ENCODE measurements at places on chromosomes 6 and 20. TPM values are rescaled to one million over a fixed set of nuclear protein-coding genes. Genes with fewer than 3 reads are reported as not detected.

RNF144B gene
- 1.3 TPM for total RNA-seq

ALDH8A1 gene
- total RNA-seq = 0.85 TPM

IL17F gene
- 12.6 TPM for total RNA-seq

SUMO4 gene
- total RNA-seq = 8.5 TPM

YTHDF1 gene
- 36.1 TPM for total RNA-seq

PI3 gene
- total RNA-seq = not detected

BANF2 gene
- total RNA-seq = not detected

- no peak overlapping the region for H3K4me3 ChIP-seq
- H3K27ac ChIP-seq = no peak overlapping the region
- H3K4me1 ChIP-seq = peaks cover 9% of the 10 kb centered on the region
- no peaks in the 10 kb centered on the region for H3K36me3 ChIP-seq
- peak; percentile 72 for DNase-seq
- peaks cover 34% of the 10 kb centered on the region for H3K27me3 ChIP-seq
Measured at GRCh38 chr20:18276821-18277220, 11.5 kb upstream of the ZNF133 start.

- H3K36me3 ChIP-seq = no peaks in the 10 kb centered on the region
- no peak for DNase-seq
- H3K4me1 ChIP-seq = no peaks in the 10 kb centered on the region
- H3K4me3 ChIP-seq = no peak overlapping the region
- no peak overlapping the region for H3K27ac ChIP-seq
Measured at GRCh38 chr6:24026050-24026449, 100.0 kb upstream of the NRSN1 start.

DNA sequence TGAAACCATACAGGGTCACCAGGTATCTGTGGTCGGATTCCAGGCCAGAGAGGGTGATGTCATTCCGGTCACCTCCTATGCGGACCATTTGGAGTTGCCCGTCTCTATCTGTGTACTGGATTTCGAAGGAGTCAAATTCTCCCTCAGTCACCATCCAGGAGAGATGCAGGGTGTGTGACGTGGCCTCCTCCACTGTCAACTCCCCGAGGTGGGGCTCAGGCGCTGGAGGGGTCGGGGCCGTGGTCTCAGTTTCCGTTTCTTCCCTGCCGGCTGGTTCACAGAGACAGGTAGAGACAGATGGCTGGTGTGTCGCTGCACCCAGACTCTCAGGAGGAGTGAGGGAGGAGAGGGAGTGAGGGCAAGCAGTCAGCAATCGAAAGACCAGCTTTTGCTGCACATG, 30.7 kb downstream of the CYP21A2 start:
- no peak overlapping the region for H3K27ac ChIP-seq
- no peaks in the 10 kb centered on the region for H3K36me3 ChIP-seq
- no peak for DNase-seq
- H3K4me3 ChIP-seq = no peak overlapping the region
- peaks cover 2% of the 10 kb centered on the region for H3K4me1 ChIP-seq

- H3K4me1 ChIP-seq = peaks cover 8% of the 10 kb centered on the region
- peaks cover 38% of the 10 kb centered on the region for H3K27me3 ChIP-seq
- peak; percentile 84 for DNase-seq
Measured at GRCh38 chr20:31968291-31969126, 558 bp downstream of the XKR7 start.

DNA sequence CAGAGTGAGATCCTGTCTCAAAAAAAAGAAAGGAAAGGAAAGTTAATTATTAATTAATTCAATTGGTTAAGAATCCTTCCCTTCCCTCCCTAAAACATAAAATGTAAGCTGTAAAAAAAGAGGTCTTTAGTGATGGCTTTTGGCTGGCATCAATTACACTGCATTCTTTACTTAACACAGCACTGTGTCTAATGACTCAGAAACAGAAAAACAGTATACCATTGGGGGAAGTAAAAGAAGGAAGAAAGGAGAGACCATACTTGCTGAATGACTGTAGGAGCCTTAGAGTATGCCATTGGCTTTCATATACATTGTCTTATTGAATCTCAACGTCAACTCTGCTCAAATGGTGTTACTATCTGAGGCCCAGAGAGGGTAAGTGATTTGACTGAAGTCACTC, 18.3 kb upstream of the CITED2 start:
- no peak overlapping the region for H3K27ac ChIP-seq
- no peak overlapping the region for H3K4me3 ChIP-seq
- H3K36me3 ChIP-seq = no peaks in the 10 kb centered on the region
- H3K4me1 ChIP-seq = no peaks in the 10 kb centered on the region

- no peak overlapping the region for H3K27ac ChIP-seq
- DNase-seq = peak; percentile 21
- H3K4me3 ChIP-seq = no peak overlapping the region
- H3K36me3 ChIP-seq = no peaks in the 10 kb centered on the region
Measured at GRCh38 chr6:38495922-38496635, 143.7 kb downstream of the BTBD9 start.

- no peak for DNase-seq
- H3K4me1 ChIP-seq = peaks cover 23% of the 10 kb centered on the region
- no peak overlapping the region for H3K4me3 ChIP-seq
- no peaks in the 10 kb centered on the region for H3K27me3 ChIP-seq
Measured at GRCh38 chr6:118639054-118639964, 12.1 kb downstream of the CEP85L start.

- DNase-seq = no peak
- peaks cover 1% of the 10 kb centered on the region for H3K4me1 ChIP-seq
- H3K4me3 ChIP-seq = no peak overlapping the region
- H3K36me3 ChIP-seq = peaks cover 9% of the 10 kb centered on the region
Measured at GRCh38 chr6:143426026-143426425, 24.5 kb downstream of the ADAT2 start.

GRCh38 chr6:9250852-9251251, 815.5 kb upstream of the SLC35B3 start:
- no peak overlapping the region for H3K4me3 ChIP-seq
- no peaks in the 10 kb centered on the region for H3K4me1 ChIP-seq
- no peaks in the 10 kb centered on the region for H3K27me3 ChIP-seq
- H3K36me3 ChIP-seq = no peaks in the 10 kb centered on the region
- no peak for DNase-seq
- H3K27ac ChIP-seq = no peak overlapping the region

GRCh38 chr20:45450097-45450818, 19.3 kb upstream of the WFDC2 start:
- H3K36me3 ChIP-seq = no peaks in the 10 kb centered on the region
- H3K4me1 ChIP-seq = peaks cover 10% of the 10 kb centered on the region
- H3K27me3 ChIP-seq = peaks cover 4% of the 10 kb centered on the region

DNA sequence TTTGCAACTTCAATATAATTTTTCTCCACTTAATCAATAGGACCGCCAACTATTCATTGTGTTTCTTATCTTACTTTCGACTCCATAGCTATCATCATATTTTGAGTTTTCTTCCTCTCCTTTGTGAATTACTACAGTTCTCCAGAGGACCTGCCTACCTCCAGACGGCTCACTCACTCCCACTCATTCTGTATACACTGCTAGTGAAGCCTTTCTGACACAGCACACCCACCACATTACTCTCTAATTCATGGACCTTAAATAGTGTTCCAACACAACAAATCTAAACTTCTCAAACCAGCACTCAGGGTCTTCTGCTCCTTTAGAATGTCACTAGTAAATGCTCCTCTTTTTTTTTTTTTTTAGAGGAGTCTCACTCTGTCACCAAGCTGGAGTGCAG, 23.8 kb downstream of the FKBP5 start:
- H3K36me3 ChIP-seq = no peaks in the 10 kb centered on the region
- DNase-seq = no peak
- H3K27me3 ChIP-seq = no peaks in the 10 kb centered on the region
- H3K27ac ChIP-seq = no peak overlapping the region
- H3K4me1 ChIP-seq = peaks cover 29% of the 10 kb centered on the region

DNA sequence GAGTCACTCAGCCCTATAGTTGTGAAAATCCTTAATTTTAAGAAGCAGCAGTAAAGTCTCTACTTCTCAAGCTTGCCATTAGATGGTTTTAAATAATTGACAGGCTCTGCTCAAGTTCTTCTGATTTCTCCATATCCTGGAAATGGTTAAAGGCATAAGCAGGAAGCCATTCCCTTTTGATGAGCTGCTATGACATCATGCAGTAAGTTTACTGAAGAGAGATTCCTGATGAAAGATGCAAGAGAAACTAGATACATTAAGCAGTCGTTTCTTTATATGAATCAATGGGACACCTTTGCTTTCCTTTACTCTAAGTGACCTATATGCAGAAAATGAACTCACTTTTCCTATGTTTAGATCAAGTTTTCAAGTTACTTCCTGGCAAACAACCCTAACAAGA, 9.8 kb downstream of the POPDC3 start:
- H3K4me1 ChIP-seq = no peaks in the 10 kb centered on the region
- DNase-seq = no peak
- H3K36me3 ChIP-seq = no peaks in the 10 kb centered on the region
- peaks cover 43% of the 10 kb centered on the region for H3K27me3 ChIP-seq
- H3K27ac ChIP-seq = no peak overlapping the region
- no peak overlapping the region for H3K4me3 ChIP-seq

GRCh38 chr6:43310134-43310533, 1.5 kb upstream of the CRIP3 start:
- H3K4me3 ChIP-seq = no peak overlapping the region
- DNase-seq = no peak
- H3K36me3 ChIP-seq = no peaks in the 10 kb centered on the region

DNA sequence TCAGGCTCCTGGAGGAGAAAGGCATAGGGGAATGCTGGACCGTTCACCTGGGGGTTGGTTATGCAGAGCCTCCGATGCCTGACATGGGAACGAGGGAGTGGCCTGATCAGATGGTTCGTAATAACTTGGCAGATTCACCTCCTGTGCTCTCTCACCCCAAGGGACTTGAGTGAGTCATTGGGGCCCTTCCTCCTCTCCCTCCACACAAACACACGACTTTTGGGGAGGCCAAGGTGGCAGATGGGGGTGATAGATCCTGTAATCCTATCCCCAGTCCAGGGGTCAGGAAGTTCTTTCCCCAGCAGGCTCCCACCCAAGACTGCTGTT, 45.6 kb upstream of the ARFGEF2 start:
- no peaks in the 10 kb centered on the region for H3K27me3 ChIP-seq
- H3K4me1 ChIP-seq = peaks cover 24% of the 10 kb centered on the region
- peaks cover 4% of the 10 kb centered on the region for H3K36me3 ChIP-seq

- H3K27me3 ChIP-seq = peaks cover 10% of the 10 kb centered on the region
- no peak overlapping the region for H3K4me3 ChIP-seq
- no peak for DNase-seq
- no peaks in the 10 kb centered on the region for H3K36me3 ChIP-seq
- H3K27ac ChIP-seq = no peak overlapping the region
- no peaks in the 10 kb centered on the region for H3K4me1 ChIP-seq
Measured at GRCh38 chr20:58619864-58620431, 31.1 kb upstream of the STX16 start.

DNA sequence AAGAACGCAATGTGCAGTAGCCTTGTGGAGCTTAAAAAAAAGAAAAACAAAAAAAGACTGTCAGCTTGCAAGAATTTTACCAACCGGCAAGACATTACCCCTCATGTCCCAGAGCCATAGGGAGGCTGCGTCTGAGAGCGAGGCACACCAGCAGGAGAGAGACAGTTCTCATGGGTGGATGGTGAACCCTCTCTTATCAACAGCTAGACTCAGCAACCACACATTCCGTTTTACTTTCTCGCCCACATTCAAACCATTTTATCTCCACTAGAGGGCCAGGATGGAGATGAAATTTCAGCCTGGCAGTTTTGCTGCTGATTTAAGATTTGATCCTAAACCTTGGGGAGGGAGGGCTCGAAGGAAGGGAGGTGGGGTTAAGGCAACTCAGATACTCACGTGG, 247.0 kb downstream of the ATXN1 start:
- peaks cover 42% of the 10 kb centered on the region for H3K36me3 ChIP-seq
- peak overlapping the region; percentile 24 for H3K27ac ChIP-seq
- DNase-seq = peak; percentile 41
- H3K27me3 ChIP-seq = no peaks in the 10 kb centered on the region
- H3K4me3 ChIP-seq = no peak overlapping the region

- peak overlapping the region; percentile 56 for H3K4me3 ChIP-seq
- peak overlapping the region; percentile 85 for H3K27ac ChIP-seq
- peak; percentile 67 for DNase-seq
- no peaks in the 10 kb centered on the region for H3K27me3 ChIP-seq
- peaks cover 53% of the 10 kb centered on the region for H3K4me1 ChIP-seq
Measured at GRCh38 chr6:129748212-129748900, 38.4 kb upstream of the ARHGAP18 start.

GRCh38 chr6:137846772-137847313, 20.2 kb upstream of the TNFAIP3 start:
- H3K27ac ChIP-seq = no peak overlapping the region
- H3K36me3 ChIP-seq = peaks cover 11% of the 10 kb centered on the region
- no peak overlapping the region for H3K4me3 ChIP-seq
- H3K4me1 ChIP-seq = peaks cover 10% of the 10 kb centered on the region

GRCh38 chr6:11810039-11810541, 31.5 kb upstream of the ADTRP start:
- H3K4me1 ChIP-seq = peaks cover 3% of the 10 kb centered on the region
- H3K27me3 ChIP-seq = peaks cover 1% of the 10 kb centered on the region
- no peaks in the 10 kb centered on the region for H3K36me3 ChIP-seq

- peak; percentile 85 for DNase-seq
- H3K4me1 ChIP-seq = peaks cover 61% of the 10 kb centered on the region
- H3K27me3 ChIP-seq = peaks cover 3% of the 10 kb centered on the region
- peaks cover 21% of the 10 kb centered on the region for H3K36me3 ChIP-seq
Measured at GRCh38 chr6:107716688-107717089, 107.4 kb downstream of the SCML4 start.

DNA sequence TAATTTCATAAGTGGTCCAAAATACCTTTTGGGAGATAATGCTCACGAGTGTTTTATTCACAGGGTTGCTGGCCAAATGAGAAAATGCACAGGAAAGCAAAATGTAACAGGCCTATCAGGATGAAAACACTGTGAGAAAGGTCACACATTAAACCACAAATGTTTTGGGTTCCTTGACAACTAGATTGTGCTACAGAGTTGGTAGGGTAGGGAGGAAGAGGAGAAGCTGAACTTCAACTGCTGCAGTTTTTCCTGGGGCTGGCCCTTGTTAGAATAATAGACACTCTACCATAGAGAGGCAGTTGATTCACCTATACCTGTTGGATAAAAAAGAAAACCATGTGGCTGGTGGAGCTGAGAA, 28.1 kb upstream of the PAQR8 start:
- no peak overlapping the region for H3K4me3 ChIP-seq
- H3K27ac ChIP-seq = peak overlapping the region; percentile 59
- peaks cover 37% of the 10 kb centered on the region for H3K4me1 ChIP-seq
- no peak for DNase-seq

DNA sequence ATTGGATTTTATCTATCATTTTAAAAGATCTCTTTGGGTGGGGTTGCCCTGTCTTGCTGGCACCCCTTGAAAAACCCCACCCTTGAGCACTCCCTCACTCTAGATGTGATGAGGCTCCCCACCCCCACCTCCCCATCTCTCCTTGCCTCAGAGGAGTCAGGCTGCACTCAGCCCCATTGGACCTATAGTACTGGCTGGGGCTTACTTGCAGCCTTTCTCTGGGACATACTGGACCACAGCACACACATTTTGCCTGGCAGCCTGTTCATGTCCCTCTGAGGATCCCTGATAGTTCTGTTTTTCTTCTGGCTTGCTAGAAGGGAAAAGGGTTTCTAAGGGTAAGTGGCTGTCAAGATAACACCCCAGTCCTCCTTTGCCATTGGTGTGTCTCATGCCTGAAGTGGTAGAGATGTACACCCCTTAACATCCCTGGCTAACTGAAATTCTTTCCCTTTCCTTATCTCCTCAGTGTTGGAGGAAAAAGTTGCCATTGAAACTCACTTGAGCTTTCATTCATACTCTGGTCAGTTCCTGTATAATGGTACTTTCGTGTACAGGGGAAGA, 553.4 kb upstream of the CITED2 start:
- no peaks in the 10 kb centered on the region for H3K36me3 ChIP-seq
- no peak for DNase-seq
- H3K27ac ChIP-seq = no peak overlapping the region
- no peaks in the 10 kb centered on the region for H3K4me1 ChIP-seq
- no peaks in the 10 kb centered on the region for H3K27me3 ChIP-seq

- no peaks in the 10 kb centered on the region for H3K27me3 ChIP-seq
- no peak overlapping the region for H3K27ac ChIP-seq
- no peak overlapping the region for H3K4me3 ChIP-seq
- peaks cover 16% of the 10 kb centered on the region for H3K4me1 ChIP-seq
- DNase-seq = no peak
- H3K36me3 ChIP-seq = no peaks in the 10 kb centered on the region
Measured at GRCh38 chr20:5833309-5833941, 83.2 kb downstream of the SHLD1 start.
